ENCODE measurements at places on chromosomes 16 and 17.

- no peak for DNase-seq
Observed at GRCh38 chr16:59108374-59108773, 374.3 kb upstream of the GOT2 start.

DNA sequence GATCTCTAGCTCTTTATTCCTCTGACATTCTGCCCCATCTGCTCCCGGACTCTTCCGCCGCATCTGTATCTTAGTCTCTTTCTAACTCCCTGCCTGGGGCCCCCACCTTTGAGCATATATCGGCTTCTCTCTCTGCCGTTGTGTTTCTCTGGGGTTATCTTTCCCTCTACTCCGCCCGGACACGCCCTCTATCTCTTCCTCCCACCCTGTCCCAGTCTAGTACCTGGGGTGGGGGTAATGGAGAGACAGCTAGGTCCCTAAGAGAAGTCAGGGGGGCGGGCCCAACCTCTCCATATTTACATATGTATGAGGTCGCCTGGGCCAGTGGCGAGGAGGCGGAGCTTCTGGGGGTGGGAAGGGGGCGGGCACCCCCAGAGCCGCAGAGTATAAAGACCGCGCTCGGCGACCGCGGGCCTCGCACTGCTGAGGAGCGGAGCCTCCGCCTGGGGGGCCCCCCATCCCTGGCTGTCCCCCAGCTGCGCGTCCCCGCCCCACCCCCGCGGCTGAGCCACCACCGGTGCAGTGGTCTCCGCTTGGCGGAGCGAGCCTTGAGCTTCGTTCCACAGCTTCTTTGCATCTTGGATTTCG lies at the start of gene ATP1B2:
TSS of gene ATP1B2 (plus strand) at position 418 of the 588 bp plus-strand sequence. CDS start 593 bp downstream, outside the sequence.
- DNase-seq = peak; percentile 20

DNA sequence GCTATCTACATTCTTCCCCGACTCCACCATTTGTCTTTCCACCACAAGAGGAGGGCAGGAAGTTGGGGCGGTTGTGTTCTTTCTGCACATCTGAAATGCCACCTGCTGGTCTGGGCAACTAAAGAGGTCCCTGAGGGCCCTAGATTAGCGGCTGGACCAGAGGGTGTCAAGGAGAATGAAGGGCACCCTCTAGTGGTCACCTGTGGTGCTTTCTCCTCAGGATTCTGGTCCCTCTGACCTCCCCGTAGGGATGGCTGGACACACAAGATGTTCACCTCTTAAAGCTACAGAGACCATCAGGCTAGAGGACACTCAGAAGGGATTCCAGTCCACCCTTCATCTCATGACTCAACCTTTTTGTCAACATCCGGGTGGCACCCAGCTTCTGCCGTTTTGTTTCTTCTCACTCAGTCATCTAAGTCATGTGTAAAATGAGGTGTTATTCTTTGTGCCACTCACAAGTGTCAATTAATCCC lies 2.9 kb upstream of the SCIMP start:
- peak; percentile 40 for DNase-seq

GRCh38 chr16:80720804-80721371 lies 83.5 kb downstream of the CDYL2 start:
- DNase-seq = peak; percentile 8

DNA sequence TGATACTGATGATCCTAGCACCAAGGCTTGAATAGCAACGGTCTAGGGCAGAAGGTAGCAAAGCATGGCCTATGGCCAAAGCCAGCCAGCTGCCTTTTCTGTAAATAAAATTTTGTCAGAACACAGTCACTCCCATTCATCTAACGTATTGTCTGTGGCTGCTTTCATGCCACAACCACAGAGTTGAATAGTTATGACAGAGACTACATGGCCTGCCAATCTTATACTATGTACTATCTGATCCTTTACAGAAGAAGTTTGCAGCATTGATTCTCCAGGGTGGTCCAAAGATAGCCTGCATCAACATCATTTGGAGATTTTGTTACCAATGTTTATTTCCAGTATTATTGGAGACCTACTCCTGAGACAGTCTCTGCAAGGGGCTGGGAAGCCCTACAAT lies 19.9 kb upstream of the MMD start:
- no peak for DNase-seq

Measured in mammary epithelial cell (primary cell).